ENCODE measurements at places on chromosomes 1 and 21.

- DNase-seq, result no peak
Observed at GRCh38 chr1:87279966-87280535, 48.6 kb upstream of the LMO4 start.

DNA sequence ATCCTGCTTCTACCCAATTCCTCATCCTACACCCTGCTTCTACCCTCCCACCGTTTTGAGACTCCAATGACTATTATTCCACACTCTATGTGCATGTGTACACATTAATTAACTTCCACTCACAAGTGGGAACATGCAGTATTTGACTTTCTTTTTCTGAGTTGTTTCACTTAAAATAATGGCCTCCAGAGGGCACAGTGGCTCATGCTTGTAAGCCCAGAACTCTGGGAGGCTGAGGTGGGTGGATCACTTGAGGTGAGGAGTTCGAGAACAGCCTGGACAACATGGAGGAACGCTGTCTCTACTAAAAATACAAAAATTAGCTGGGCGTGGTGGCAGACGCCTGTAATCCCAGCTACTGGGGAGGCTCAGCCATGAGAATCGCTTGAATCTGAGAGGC, 464.8 kb downstream of the PTBP2 start:
- no peak for DNase-seq

GRCh38 chr1:236689713-236690569, 3.6 kb downstream of the ACTN2 start:
- DNase-seq, result no peak

DNA sequence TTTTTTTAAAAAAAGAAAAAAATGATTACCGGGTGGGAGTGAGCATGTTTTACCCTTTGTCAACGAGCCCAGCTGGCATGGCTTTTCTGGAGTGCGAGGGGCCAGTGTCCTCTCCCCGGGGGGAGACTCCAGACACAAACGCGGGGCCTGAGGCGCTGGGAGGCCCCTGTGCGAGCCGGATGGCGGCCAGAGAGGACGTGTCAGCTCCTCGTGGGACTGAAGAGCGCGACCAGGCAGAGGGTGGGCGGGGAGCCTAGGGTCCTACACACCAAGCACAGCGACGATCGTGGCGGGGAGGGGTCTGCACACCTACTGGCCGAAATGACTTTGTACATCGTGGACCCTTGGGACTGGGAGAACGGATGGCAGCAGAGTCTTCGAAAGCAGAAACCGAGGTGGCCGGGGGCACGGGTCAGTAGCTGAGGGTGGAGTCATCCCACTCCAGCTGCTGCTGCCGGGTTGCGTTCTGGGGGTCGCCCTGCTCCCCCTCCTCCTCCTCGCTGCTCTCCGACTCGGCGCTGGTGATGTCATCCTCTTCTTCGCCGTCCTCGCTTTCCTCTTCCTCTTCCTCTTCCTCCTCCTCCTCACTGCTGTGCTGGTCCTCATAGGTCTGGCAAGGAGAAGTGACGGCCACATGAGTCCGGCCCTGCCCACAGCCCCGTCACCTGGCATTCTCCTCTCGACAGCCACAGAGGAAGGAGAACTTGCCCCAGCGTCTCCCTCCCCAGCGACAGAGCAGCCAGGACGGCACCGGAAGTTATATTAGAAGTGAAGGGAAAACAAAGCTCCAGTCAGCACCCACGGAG, 78.8 kb downstream of the PIK3CD start:
- no peak for DNase-seq

DNA sequence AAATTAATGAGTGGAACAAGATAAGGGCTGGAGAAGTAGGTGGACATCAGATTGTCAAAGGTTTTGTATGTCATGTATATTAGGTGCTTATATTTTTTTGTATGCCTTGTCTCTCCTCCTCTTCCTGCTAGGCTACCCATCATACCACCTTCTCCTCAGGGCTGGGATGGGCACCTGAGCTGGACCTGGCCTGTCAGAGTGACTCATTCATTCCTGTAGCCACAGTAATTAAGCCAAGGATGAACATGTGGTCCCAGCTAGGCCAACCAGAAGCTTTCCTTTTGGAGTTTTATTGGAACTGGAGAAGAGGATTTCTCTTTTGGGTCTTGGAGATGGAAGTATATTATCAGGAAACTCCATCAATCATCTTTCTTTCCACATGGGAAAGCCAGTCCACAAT, 21.2 kb downstream of the PTGS2 start:
- DNase-seq, result no peak

DNA sequence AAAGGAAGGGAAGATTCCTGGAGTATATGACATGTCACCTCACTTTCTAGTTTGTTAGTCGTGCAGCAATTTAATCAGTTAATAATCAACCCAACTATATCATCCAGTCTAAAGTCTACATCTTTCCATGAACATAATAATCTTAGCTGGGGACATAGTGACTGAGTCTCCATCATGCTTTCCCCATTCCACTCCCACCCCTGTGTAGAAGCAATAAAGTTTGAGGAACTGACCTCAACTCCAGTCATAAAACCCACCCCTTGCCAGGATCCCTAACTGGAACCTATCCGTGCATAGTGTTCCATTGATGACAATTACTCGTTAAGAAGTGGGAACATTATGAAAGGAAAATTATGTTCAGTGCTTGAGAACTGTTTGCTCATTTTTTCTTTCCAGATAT, 48.9 kb upstream of the MROH9 start:
- no peak for DNase-seq

DNA sequence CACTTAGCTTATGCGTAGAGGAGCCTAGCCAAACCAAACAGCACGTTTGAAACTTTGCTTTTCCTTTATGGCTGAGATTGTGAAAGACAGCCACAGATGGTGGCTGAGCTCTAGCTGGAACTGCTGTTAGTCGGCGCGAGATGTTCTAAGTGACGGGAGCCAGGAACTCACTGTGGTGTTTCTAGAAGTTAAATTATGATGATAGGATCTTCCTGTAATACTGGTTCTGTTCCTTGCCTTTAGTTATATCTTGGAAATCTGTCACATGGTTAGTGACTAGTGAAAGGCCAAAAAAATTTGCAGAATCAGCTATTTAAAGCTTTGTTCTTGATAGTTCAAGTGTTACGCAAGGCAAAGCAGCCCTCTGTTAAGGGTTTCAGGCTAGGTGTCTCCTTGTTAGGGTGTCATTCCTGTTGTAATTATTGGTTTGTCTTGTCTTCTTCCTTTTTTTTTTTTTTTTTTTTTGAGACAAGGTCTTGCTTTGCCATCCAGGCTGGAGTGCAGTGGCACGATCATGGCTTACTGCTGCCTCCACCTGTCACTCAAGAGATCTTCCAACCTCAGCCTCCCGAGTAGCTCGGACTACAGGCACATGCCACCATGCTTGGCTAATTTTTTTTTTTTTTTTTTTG, 22.6 kb downstream of the AK4 start:
- no peak for DNase-seq

DNA sequence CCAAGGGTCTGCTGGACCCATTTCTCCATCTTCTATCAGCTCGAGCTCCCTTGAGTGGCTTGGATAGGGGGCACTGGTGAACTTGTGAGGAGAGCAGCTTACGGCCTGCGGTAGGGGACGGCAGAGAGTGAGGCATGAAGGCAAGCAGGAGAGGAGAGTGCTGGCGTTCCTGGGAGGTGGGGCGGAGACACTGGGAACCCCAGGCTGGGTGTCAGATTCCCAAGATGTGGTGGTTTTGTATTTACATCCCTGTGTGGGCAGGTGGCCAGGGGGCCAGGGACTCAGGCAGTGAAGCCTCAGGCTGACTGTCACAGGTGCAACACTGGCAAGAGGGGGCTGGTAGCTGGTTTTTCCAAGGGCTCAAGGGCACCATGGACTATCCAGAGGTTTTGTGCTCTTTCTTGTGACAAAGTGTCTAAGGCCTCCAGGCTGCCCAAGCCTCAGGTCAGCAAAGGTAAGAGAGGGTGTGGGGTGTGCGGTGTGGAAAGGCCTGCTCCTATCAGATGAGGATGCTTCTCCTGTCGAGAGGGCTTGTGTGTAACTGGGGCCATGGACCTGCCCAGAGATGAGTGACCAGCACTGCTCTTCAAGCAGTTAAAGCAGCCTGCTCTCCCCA, 45.1 kb upstream of the ROR1 start:
- DNase-seq, result no peak

Measured in CD4-positive, alpha-beta T cell treated with Interleukin-6 at 100 ng/mL for 8 hours (primary cell).